ENCODE measurements at places on chromosomes 12 and 14.

GRCh38 chr14:102182190-102182589, 42.5 kb downstream of the WDR20 start:
- peak; percentile 59 for DNase-seq

DNA sequence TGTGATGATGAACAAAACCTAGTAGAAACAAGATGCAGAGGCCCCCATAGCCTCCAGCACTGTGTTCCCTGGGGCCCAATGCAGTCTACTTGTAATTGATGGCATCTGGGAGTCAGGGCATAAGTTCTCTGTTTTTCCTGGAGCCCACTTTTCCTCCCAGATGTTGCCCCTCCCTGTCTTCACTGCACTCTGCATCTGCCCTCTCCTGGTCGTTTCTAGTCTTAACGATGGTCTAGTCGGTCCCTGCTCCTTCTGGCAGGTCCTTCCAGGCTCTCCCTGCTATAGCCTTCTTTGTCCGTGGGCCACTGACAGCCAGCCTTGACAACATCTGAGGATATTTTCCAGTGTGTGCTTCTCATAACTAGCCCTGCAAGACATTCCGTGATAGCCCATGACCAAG, 208.3 kb downstream of the GXYLT1 start:
- DNase-seq = no peak

DNA sequence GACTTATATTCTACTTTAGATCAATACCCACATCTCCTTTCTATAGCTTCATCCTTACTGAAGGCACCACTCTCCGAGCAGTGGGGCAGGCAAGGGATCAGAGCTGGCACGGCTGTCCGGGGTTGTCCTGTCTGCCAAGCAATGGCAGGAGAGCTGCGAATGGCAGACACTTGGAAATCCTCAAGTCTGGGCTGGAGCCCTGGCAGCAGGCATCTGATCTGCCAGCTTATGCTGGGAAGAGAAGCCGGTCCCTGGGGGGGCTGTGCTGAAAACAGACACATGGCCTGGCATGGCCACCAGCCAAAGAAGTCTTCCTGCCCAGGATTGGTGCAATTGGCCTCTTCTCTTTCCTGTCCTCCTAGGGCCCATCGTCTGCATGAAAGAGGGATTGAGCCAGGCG, 280.2 kb upstream of the PWP1 start:
- no peak for DNase-seq

- DNase-seq = no peak
These were observed 146.0 kb upstream of the C14orf180 start for GRCh38 chr14:104433401-104434213.

DNA sequence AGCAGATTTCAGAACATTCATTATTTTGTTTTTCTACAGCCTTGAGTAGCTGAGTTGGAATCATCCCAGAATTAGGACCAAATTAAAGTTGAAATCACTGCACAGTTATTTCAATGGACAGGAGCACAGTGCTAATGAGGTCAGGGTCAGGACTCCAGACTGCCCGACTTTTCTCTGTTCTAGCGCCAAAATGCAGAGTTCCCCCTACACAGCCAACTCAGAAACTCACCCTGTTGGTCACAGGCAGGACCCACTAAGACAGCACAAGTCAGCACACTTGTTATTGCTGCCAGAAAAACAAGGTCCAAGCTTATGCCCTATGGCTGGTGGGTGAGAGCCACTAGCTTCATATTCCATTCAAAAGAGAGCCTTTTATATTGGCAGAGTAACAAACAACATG, 198.1 kb upstream of the KRR1 start:
- no peak for DNase-seq

GRCh38 chr12:121990692-121991603, 30.7 kb upstream of the BCL7A start:
- DNase-seq = peak; percentile 54

GRCh38 chr12:108419949-108420348, 80.8 kb upstream of the CMKLR1 start:
- DNase-seq = no peak

DNA sequence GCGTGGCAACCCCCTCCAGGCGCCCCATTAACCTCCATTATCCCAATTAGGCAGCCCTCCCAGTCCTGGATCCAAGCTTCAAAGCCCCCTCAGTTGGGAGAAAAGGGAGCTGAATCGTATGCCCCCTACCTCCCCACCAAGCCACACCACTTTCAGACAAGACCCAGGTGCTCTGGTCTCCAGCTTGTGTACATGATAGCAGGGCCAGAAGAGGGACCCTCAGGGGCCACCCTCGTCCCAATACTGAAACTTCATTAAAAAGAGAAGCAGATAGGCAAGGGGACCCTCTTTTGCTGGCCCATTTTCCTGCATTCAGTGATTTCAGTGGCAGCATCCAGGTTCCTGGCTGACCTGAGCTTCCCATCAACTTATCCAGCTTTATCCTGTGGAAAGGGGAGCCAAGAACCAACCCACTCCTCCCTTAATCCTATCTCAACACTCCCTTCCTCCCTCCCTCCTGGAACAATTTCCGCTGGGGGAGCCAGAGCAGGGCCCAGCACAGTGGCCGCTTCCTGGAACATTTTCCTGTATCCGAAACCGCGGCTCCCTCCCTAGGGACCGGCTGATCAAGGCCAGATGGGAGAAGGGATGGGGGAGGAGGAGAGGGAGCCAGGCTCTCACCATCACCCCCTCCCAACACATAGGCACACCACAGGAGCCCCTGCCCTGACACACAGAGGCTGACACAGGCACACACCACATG, 9.5 kb upstream of the SP7 start:
- peak; percentile 74 for DNase-seq

DNA sequence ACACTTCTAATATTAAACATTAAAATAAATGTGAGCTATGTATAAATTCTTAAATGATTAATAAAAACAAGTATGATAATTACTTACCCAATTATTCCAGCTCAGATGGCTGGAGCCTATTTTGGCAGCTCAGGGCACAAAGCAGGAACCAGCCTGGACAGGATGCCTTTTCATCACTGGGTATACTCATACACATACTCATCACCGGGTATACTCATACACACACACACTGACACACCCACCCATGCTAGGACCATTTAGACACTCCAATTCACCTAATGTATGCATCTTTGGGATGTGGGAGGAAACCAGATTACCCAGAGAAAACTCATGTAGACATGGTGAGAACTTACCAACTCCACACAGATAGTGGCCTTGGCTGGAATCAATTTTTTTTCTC, 57.9 kb upstream of the CNOT2 start:
- no peak for DNase-seq

- DNase-seq = no peak
These were observed 1338.6 kb downstream of the FSCB start for GRCh38 chr14:43168371-43168925.

DNA sequence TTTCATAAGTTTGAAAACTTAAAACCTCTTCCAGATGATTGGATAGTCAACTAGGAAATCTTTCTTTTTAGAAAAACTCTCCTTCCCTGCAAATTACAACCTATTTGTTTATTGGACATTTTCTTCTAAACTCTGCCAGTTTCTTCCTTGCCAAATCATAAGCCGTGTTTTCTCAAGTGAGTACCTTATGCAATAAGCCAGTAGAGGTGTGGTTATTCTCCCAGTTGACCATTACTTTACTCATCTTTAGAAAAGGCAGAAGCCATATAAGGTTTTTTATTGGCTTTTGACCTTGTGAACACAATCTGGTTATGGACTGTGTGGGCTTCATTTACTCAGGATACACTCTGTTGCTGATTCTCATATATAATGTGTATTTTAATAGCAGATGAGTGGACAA, 14.6 kb downstream of the ACTR6 start:
- no peak for DNase-seq

- DNase-seq = no peak
These were observed 132.7 kb downstream of the MSRB3 start for GRCh38 chr12:65411171-65411570.

DNA sequence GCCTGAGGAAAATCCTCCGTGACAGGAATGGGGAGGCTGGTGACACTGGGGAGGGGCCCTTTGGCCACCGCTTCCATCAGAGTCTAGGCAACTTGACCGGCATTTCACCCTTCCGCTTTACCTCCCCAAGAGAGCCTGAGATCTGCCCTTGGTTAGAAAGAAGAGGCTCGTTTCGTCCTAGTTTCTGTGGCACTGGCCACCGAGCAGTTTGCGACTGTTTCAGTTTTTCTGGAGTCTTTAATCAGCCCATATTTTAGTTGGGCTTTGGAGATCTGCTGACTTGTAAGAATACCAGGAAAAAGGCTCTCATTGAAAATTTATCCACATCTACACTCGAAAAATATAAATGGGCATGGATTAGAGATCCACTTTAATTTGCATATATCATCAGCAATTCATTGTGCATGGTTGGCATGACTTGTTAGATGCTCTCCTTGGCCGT, 414 bp upstream of the ANKS1B start:
- DNase-seq = peak; percentile 7

Data from AG08395 (cell line).